Metanephros (tissue), 2 donors: ENCODE measurements at places on chromosomes 4 and X. TPM values are rescaled to one million over a fixed set of nuclear protein-coding genes. Genes with fewer than 3 reads are reported as not detected.

The CTAG2 gene
- not detected for total RNA-seq

The ARHGAP36 gene
- total RNA-seq = 36.8 TPM

The WDR13 gene
- 115 TPM for total RNA-seq

The CYLC1 gene
- not detected for total RNA-seq

The IBSP gene
- total RNA-seq = not detected

The PF4V1 gene
- not detected for total RNA-seq

The FMR1NB gene
- total RNA-seq = not detected

The MAGIX gene
- 9.5 TPM for total RNA-seq

The ARL9 gene
- total RNA-seq = 0.41 TPM

The PFKFB1 gene
- total RNA-seq = 0.70 TPM

The MED28 gene
- 32.6 TPM for total RNA-seq
